ENCODE measurements at places on chromosomes 7 and 10. TPM values are rescaled to one million over a fixed set of nuclear protein-coding genes. Genes with fewer than 3 reads are reported as not detected.

Gene OSBPL3
- 23.9 TPM for total RNA-seq

Gene ABCF2
- total RNA-seq: 64.9 TPM

Gene PPP1R17
- total RNA-seq: not detected

Gene CLRN3
- total RNA-seq: not detected

Gene SFRP4
- not detected for total RNA-seq

Gene NAT16
- not detected for total RNA-seq

Gene PNLIPRP1
- not detected for total RNA-seq

Gene CCDC146
- 6.8 TPM for total RNA-seq

Gene TAS2R40
- not detected for total RNA-seq

Gene SPACDR
- 0.34 TPM for total RNA-seq

Gene PLEKHS1
- not detected for total RNA-seq
